NCI-H1436 treated with DMSO at 0.1 percent for 48 hours (cell line): ENCODE measurements at places on chromosomes 6 and 20.

DNA sequence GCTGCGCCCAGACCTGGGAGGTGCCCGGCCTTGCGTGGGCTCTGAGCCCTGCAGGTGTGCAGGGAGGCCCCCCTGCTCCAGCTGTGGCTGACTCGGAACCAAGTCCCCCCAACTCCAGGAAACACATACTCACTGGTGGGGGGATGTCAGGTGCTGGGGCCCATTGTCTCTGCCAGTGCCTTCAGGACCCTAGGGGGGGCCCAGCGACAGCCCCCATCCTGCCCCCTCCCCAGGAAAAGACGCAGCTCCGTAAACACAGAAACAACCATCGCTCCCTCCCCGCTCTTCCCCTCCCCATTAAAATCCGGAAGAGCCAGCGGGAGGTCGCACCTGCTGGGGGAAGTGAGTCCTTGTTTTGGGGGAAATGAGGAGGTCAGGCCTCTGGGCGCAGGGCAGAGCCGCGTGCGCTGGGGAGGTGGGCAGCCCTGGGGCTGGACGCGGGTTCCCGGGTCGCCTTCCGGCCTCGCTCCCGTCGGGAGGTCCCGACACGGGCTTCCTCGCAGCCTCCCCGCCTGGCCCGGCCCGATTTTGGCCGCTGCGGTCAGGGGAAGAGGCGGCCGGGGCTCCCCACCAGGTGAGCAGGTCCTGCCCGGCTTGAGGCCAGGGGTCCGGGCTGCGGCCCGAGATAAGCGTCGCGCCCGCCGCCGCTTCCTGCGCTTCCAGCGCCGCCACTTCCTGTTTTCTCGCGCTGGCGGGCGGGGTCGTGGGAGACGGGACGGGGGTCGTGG lies 6.2 kb downstream of the C20orf204 start:
- DNase-seq = no peak

DNA sequence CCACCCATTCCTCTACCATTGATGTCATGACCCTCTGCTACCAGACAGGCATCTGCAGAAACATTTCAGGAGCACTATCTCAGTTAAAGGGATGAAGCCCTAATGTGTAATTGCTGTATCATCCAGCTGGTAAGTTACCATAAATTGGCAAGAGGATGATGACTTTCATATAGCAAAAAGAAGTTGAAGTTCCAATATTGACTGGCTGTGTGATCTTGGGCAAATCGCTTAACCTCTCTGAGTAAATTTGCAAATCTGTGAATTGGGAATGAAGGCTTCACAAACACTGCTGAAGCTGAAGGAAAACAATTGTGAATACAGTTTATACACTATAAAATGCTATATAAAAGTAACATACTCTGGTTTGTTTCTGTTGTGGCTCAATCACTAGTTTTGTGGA lies 89.5 kb upstream of the PHACTR1 start:
- no peak for DNase-seq

DNA sequence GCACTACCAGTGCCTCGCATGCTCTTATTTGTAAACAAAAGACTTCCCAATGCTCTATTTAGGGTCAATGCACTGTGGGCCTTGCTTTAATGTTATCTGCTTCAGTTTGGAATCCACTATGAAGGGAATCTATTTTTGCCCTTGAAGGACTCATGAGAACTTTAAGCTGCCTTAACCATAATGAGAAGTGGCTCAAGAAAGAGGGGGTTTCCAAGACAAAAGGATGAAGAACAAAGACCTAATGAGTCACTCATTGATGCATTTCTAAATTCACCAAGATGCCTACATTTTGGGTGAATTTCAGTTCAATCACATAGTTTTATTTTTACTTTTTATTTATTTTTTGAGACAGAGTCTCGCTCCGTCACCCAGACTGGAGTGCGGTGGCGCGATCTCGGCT lies 228.2 kb downstream of the LY86 start:
- no peak for DNase-seq

DNA sequence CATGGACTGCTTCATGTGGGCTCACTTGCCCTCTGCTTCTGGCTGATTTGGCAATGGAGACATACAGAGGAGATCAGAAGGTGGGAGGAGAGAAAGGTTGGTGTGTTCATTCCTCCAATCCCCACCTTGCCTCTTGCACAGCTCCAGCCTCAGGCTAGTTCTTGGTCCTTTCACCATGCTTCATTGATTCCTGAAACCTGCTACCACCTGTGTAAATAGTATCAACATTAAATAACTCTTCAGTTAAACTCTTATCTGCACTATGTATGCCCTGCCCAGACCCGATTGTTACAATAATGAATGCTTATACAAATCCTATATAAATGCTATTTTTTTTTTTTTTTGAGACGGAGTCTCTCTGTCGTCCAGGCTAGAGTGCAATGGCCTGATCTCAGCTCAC lies 174.5 kb downstream of the CD83 start:
- DNase-seq = peak; percentile 57
